ENCODE measurements at places on chromosomes 2 and 18.
A peak's percentile ranks its signal among the peaks of the same experiment; 100 is the strongest.

- DNase-seq = peak; percentile 15
Measured at GRCh38 chr2:53740170-53740569, 27.4 kb upstream of the CHAC2 start.

GRCh38 chr2:160140471-160140870 is 59.6 kb downstream of the ITGB6 start:
- DNase-seq = no peak

GRCh38 chr18:10930076-10930475 is 219.3 kb downstream of the PIEZO2 start:
- no peak for DNase-seq

DNA sequence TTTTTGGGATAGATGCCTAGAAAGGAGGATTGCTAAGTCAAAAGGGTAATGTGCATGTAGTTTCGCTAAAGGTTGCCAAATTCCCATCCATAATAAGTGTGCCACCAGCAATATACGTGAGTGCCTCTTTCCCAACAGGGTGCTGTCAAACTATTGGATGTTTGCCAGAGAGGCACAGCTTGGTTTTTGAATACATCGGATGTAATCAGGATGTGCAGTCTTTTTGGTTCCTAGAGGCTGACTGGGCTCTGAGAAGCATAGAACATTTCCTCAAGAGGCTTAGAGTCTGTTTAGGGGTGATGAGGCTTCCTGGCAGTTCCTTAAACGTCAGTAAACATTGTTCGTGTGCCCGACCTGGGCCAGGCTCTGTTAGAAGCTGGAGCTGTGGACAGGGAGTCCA is 28.0 kb downstream of the AGAP1 start:
- no peak for DNase-seq

DNA sequence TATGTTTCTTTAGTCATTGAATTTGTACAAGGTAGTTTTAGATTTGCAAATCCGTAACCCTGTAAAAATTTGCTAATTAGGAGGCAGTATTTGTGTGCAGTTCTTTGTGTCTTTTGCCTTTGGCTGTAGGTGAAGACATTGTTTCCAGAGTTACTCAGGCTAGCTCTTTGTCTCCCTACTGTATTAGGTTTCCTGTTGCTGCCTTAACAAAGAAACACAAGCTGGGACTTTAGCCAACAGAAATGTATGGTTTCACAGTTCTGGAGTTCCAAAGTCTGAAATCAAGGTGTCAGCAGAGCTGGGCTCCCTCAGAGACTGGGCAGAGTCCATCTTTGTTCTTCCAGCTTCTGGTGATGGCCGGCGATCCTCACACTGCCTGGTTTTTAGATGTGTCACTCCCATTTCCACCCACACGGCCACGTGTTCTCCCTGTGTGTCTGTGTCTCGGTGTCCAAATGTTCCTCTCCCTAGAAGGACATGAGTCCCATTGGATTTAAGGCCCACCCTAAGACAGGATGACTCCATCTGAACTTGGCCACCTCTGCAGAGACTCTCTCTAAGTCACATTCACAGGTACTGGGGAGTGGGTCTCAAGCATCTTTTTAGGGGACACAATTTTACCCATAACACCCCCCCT is 309.7 kb downstream of the GALR1 start:
- no peak for DNase-seq

GRCh38 chr18:12668041-12668440 is 10.1 kb upstream of the SPIRE1 start:
- DNase-seq = no peak

- DNase-seq = no peak
Measured at GRCh38 chr2:120701499-120701898, 34.2 kb upstream of the GLI2 start.
